ENCODE measurements at places on chromosomes 13 and 19.
A peak's percentile ranks its signal among the peaks of the same experiment; 100 is the strongest.

- no peak for DNase-seq
Observed at GRCh38 chr13:86569119-86569518, 769.9 kb upstream of the SLITRK6 start.

DNA sequence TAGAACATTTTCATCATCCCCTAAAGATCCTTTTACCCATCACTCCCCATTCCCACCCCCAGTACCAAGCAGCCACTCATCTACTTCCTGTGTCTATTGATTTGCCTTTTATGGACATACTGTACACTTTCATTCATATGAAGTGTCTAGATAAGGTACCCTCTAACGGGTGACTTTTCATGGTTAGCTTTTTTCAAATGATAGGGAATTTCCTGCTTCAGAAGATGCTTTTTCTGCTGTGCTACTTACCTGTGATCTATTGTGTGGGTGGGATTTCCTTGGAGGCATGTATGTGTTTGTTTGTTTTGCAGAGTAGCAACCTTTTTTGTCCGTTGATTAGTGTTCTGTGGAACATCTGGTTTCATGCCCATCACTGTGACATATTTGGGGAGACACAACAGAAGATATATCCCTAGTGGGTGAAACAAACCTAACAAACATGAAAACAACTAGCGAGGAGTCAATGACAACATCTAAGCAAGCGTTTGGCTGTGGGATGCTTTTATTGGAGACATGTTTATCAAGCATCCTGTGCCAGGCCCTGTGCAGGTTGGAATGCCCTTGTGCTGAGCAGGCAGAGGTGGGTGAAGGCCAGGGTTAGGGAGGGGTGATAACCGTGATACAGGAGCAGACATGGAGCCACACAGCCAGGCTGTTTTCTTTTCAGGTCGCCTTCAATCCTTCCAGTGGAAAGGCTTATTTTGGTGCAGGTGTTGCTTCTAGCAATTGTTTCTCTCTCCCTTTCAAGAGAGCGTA lies 17.6 kb downstream of the SPINT2 start:
- DNase-seq = no peak

DNA sequence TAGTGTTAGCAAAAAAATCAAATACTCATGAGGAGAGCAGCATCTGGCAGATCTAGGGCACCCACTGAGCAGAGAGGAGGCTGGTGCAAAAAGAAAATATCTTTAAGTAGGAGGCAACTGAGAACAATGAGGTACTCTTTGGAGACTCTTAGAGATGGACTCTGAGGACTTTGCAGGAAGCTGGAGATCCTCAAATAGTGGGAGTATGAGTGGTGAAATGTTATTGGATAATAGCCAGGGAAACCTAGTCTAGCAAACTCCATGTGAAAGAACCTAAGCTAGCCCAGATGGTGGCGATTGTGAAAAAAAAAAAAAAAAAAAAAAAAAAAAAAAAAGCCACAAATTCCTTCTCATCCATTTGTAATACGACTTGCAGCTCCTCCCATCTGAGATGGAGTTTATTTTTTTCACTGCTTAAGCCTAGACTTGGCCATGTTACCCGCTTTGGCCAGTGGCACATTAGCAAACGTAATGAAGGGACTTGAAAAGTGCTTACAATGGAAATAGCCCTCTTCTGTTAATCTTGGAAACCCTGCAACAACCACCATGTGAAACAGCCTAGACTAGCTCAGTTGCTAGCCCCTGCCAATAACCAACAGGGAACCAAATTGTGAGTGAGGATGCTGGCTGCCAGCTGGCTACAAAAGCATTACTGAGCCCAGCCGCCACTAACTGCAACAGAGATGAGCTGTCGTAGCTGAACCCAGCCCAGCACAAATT lies 476.2 kb downstream of the KLF12 start:
- no peak for DNase-seq

GRCh38 chr13:22883262-22883840 lies 297.4 kb upstream of the SGCG start:
- no peak for DNase-seq

- no peak for DNase-seq
Observed at GRCh38 chr13:49319551-49319950, 71.8 kb downstream of the CDADC1 start.

DNA sequence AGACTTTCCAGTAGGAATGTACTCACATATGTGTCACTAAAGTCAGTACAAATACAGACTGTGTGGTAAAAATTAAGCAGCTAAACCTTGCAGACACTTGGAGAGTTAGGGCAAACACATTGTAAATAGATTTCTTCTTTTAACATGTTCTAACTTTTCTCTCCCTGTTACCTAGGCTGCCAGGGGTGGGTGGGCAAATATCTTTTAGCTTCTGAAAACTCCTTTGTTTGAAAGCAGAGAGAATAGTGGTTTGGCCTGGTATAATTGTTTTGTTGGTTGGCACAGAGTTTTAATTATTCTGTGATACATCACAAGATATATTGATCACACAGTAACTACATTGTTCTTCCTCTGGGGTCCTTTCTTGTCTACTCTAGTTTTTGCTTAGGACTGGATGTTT lies 289.8 kb upstream of the DACH1 start:
- DNase-seq = no peak

DNA sequence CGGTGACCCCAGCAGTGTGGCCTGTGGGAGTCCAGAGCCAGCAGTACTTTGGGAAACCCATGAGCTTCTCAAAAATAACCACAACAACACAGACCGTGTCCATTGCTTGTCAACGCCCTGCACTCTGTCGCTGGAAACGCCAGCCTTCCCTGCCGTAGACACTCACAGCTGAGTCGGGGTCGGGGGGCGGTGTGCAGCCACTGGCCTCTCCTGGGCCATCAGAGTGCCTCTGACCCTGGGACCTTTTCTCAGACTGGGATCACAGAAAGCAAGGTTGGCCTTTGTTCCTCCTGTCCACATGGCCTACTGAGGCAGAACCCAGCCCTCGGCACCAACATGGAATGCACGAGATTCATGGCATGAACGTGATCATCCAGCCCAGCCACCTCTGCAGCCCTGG lies 95.7 kb downstream of the TUBA3C start:
- no peak for DNase-seq

DNA sequence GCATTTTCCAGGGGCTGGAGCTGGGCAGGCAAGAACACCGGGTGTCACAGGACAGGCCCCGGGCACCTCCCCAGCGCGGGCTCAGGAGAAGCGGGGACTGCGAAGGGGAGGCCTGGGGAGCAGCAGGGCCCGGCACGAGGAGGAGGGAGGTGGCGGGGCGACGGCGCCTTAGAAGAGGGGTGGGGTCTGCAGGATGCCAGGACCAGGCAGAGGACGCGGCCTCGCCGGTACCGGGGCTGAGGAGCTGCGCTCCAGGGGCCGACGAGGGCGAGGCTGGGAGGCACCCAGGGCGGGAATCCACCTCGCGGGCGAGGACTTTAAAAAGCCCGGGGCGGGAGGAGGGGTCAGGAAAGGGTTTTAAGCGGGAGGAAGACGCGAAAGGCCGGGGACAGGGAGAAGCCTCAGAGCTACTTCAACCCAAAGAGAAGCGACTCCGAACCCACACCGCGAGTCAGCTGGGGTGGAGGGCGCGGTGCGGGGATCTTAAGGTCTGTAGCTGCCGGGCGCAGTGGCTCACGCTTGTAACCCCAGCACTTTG lies 665 bp downstream of the ZNF347 start:
- peak; percentile 8 for DNase-seq

DNA sequence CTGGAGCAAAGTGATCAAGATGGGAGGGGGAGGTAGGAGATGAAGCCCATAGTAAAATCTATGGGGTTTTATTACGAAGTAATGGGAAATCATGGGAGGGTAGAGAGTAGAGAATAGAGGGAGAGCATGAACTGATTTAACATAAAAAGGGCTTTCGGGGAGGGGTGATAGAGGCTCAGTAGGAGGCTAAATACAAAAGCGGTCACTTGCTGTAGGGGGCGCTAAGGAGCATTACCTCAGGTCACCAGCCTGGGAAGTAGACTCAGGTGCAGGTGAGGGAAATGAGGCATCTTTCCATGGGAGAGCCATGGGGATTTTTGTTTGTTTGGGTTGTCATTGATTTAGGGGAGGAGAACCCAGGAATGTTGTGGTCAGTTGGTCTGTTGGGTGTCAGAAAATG lies 14.1 kb downstream of the KRTDAP start:
- no peak for DNase-seq

DNA sequence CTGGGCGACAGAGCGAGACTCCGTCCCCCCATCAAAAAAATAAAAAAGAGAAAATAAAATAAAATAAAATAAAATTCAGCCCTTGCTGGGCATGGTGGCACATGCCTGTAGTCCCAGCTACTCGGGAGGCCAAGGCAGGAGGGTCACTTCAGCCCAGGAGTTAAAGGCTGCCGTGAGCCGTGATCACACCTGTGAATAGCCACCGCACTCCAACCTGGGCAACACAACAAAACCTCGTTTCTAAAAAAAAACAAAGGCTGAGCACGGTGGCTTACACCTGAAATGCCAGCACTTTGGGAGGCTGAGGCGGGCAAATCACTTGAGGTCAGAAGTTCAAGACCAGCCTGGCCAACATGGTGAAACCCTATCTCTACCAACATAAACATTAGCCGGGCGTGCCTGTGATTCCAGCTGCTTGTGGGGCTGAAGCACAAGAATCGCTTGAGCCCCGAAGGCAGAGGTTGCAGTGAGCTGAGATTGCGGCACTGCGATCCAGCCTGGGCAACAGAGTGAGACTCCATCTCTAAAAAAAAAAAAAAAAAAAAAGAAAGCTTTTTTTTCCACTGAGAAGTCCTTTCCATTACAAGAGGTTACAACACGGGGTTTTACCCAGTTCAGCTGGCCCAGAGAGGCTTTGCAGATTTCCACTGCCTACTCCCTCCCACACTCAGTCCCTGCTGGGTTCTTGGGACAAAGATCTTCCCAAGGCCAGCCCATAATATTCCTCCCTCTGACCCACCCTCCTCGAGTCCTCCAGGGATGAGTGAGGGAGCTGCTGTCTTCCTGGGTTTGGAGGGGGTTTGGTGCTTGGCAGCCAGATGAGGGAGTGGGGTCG lies 6.4 kb downstream of the ANGPTL4 start:
- DNase-seq = no peak

- DNase-seq = no peak
Observed at GRCh38 chr13:28485996-28486543, 8.9 kb downstream of the FLT1 start.

DNA sequence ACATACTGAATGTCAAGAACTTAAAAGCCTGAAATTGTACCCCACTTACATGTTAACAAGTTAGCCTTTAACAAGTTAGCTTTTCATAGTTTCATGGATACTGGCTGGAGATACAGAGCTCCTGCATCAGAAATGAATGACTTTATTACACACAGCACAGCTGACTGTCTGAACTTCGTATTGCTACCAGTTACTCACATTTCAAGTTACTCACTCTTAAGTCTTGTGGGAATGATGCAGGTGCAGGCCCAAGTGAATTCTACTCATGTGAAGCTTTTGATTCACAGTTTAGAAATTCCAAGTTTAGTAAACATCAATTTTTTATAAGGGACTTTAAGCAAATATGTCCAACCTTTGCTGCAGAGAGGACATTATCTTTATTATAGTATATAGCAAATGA lies 762.2 kb upstream of the PRR20A start:
- no peak for DNase-seq

DNA sequence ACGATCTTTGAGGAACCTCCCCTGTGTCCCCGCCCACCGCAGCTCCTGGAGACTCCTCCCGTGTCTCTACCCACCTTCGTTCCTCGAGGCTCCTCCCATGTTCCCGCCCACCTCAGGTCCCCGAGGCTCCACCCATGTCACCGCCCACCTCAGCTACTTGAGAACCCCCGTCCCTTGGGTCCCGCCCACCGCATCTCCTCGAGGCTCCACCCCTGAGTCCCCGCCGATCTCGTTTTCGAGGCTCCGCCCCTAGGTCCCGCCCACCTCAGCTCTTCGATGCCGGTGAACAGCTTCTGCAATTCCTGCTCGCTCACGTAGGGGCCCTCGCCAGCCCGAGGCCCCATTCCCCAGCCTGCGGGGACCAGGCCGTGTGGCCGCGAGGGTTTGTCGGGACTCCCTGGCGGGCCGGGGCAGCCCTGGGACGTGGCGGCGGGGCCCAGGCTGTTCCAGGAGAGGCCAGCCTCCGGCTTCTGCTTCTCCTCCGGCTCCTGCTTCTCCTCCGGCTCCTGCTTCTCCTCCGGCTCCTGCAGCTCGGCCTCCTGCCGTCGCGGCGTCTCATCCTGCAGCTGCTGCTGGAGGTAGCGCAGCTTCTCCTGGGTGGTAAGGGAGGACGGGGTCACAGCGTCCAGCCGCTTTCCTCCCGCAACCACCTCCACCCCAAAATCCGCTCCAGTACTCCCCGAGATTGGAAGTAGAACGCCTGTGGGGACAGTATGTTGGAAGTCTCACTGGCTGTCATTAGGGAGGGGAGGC lies 16.7 kb downstream of the TSKS start:
- no peak for DNase-seq

GRCh38 chr13:72963762-72964161 lies 95.0 kb upstream of the KLF5 start:
- no peak for DNase-seq

DNA sequence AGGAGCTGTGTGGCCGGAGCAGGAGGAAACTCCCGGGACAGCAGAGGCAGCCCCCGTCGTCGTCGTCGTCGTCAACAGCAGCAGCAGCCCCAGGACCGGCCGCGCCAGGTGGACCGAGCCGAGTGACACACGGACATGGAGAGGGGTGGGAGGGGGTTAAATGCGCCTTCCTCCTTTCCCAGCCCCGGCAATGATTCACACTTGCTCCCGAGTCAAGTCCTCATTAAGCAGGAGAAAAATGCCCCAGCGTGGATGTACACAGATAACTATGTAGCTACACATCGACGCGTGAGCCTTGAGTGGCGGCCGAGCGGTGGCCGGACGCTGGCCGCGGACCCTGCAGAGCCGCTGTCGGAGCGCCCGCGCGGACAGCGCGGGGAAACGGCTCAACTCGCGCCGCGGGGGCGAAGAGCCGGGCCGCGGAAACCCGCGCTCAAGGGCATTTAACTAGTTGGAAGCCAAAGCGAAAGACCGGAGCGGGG lies 645 bp downstream of the UBL3 start:
- peak; percentile 26 for DNase-seq

GRCh38 chr13:99966064-99966805 lies 5.3 kb downstream of the ZIC5 start:
- no peak for DNase-seq

DNA sequence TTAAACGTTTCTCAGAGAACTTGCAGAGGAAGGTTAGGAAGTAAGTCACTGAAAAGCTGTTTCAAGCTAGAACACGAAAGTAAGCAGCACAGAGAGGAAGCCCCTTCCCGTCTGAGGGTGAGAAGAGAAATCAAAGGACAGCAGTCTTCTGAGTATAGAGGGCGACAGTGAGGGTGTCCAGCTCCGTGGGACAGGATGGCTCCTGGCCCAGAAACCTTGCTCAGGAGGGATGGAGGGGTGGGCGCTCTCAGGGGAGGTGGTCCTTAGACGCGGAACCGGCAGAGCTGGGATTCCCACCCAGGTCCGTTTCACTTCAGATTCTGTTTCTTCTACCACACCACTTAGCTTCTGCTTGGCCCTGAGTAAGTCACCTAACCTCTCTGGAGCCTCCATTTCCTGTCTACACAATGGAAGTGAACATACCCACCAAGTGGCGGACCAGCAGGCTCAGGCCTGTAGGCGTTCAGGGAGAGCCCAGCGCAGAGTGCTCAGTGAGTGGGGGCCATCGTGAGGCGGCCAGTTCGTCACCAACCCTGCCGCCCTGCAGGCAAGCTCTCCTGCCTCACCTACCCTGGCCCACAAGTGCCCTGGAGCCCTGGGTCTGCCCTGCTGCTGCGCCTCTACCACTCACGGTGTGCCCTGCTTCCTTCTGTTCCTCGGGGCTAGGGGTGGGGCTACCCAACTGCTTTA lies 5.5 kb upstream of the RSPH6A start:
- no peak for DNase-seq

GRCh38 chr13:68304286-68304893 lies 1074.3 kb upstream of the PCDH9 start:
- DNase-seq = no peak

Data from stimulated activated CD8-positive, alpha-beta memory T cell treated with anti-CD3 and anti-CD28 coated beads, Interleukin-4, amount 100 ng/mL, for 1 hour (primary cell).